Stimulated activated CD8-positive, alpha-beta memory T cell treated with anti-CD3 and anti-CD28 coated beads, Interleukin-15, amount 100 ng/mL, for 24 hours (primary cell): ENCODE measurements at places on chromosomes 3 and 15.

DNA sequence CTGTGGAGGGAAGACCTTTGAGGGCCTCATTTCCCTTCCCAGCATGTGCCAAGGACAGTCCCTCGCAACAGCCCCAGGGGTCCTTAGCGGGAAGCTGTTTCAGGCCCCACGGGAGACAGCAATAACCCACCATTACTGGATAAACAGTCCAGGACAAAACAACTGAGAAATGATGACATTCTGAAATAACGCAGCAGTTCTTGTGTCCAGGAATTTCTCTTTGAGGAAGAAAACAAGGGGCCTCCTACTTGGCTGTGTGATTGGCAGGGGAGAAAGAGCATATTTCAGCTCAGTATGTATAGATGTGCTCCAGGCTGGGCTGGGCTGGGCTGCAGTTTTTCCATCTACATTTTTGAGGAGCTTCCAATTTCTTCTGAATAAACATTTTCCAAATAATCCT lies 82.2 kb upstream of the THBS1 start:
- no peak for DNase-seq

GRCh38 chr3:149479621-149480325 lies 5.3 kb downstream of the TM4SF4 start:
- DNase-seq, result no peak

DNA sequence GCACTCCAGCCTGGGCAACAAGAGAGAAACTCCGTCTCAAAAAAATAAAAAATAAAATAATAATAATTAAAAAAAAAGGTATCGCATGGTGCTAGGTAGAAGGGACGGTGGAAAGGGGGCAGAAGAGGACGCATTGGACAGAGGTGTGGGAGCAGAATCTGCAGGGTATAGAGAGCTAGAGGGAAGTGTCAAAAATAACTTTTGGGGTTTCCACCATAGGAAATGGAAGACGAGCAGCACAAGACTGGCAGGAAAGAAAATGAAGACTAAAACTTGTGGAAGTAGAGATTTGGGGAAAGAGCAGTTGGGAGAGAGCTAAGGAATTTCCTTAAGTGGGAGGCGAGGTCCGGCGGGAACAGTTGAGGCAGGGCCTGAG lies 585 bp upstream of the MKRN2 start:
- DNase-seq, result no peak

- no peak for DNase-seq
Measured at GRCh38 chr3:123018683-123019082, 8.9 kb downstream of the SEMA5B start.

DNA sequence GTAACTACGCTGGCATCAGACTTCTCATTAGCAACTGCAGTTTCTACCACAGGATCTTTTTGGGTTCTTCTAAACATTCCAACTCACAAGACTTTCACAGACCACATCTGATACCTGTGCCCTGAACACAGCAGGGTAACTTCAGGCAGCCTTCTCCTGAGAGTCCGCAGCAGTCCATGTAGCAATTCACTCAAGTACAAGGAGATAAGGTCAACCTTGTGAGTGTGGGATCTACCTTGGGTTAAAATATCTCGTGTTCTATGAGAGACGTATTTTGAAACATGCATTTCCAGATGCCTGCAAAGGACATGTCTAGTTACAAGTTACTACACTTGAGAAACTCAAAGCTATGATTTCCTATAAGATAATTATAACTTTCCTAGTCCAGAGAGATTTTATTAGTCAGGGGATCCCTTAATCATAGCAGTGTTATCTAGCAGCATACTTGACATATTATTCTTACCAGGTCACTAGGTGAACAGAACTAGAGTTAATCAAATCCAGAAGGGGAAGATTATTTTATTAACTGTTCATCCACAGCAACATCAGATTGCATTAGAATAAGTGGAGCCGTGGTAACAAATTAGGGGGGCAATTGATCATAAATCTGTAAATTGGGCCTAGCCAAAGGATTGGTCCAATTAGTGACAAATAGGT lies 66.4 kb downstream of the ASTE1 start:
- DNase-seq, result no peak

- DNase-seq, result no peak
Measured at GRCh38 chr15:40877694-40878093, 3.7 kb upstream of the RHOV start.

- DNase-seq, result no peak
Measured at GRCh38 chr3:126356373-126357264, 589 bp downstream of the KLF15 start.

- no peak for DNase-seq
Measured at GRCh38 chr3:178059836-178060235, 476.4 kb upstream of the KCNMB2 start.

- DNase-seq, result no peak
Measured at GRCh38 chr3:170320461-170321121, 36.9 kb upstream of the SKIL start.

- no peak for DNase-seq
Measured at GRCh38 chr15:69156736-69157381, 3.6 kb upstream of the GLCE start.

DNA sequence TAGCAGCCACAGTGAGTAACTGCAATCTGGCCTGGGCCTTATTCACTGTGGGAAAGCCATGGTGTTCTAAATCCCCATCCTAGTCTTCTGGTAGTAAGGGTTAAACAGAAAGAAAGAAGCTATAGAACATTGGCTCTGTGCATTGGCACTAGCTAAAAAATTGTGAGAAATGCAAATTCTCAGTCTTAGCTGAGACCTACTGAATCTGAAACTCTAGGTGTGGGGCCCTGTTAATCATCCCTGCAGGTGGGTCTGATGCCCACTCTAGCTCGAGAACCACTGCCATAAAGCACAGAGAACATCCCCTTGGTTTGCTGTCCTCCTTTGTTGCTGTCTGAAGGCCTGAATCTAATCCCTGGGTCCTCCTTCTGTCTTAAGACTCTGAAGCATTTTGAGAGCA lies 59.3 kb downstream of the MEIS2 start:
- no peak for DNase-seq

DNA sequence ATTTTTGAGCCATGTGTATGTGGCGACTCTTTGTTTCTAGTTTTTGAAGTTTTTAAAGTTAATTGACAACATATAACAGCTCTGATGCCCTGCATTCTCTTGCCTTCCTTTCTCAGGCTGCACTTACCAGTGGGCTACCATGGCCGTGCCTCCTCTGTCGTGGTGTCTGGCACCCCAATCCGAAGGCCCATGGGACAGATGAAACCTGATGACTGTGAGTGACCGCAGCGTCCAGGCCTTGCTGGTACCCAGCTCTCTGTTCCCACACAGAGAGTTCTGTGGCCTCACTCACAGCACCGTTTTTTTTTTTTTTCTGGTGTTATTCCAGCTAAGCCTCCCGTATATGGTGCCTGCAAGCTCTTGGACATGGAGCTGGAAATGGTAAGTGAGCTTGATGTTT lies 15.1 kb downstream of the FAH start:
- no peak for DNase-seq

DNA sequence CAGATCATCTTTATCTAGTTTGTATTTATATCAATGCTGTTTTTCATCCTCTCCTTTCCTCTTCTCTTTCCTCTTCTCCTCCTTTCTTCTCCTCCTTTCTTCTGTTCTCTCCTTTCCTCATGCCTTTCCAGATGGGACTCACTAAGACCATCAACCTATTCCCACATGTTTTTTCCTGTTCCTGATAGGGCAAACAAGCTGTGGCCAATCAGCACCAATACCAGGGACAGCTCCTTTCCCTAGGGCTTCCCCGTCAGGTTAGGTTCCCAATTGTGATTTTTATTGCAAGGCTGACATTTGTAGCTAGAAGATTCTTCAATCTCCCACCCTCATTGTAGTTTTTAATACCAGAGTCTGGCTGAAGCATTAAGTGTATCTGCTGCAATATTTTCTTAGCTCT lies 76.3 kb upstream of the COL8A1 start:
- DNase-seq, result no peak

DNA sequence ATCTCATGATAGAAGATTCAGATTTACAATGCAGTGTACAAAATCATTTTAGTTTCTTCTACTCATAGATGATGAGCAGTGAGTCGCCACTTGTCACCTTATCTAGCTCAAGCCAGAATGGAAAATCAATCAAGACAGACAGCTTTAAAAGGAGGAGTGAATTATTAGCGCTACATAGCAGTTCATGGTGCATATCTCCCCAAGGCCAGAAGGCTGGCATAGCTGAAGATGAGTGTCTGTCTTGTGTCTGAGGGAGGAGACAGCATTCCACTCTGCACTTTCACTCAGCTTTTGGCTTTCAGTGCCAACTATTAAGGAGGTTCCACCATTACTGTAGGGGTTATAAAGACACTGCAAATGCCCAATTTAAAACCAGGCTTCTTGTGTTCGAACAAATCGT lies 804.1 kb upstream of the LMCD1 start:
- no peak for DNase-seq

DNA sequence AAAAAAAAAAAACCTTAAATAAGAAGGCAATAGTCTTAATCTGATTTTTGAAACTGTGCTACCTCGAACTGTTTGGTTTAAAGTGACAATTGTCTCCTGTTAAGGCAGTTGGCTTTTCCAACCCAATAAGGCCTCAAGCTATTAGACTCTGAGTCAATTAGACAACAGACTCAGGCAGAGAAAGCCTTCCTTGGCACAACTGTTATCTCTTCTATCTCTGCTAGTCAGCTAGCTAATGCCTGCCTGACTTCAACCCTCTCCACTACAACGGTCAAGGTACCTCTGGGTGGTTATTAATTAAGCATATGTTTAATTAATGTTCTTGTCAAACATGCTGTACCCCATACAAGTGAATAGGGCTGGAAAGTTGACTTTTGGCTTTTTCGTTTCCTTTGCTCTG lies 110.2 kb upstream of the NLGN1 start:
- DNase-seq, result no peak

DNA sequence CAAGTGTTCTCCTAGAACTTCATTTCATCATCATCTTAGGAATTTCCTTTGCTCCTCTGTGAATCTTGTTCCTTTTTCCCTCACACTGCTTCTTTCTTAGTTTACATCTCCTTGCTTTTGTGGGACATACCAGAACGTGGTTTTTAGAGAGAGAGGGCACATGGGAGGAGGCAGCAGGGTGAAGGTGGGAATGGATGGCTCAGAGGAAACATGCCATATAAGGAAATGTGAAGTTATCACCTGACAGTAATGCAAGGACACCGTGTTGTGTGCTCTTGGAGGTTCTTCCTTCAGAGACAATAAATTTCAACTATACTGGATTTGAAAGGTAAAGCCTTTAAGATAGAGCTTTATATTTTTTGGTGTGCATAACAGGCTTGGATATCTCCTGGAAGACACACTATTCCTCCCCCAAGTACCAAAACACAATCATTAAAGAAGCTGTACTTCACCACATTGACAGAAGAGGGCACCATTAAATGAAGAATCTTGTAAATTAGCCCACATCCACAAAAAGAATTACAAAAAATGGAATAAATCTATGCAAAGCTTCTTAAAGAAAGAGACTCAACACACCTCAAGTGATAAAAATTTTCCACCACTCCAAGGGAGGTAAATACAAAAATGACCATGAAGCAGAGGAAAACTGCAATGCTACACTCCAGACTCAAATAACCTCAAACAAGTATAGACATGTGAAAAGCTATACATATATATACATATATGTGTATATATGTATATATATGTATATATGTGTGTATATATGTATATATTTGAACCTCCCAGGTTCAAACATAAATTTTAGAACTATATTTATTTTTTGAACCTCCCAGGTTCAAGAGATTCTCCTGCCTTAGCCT lies 26.1 kb downstream of the RPL39L start:
- no peak for DNase-seq

DNA sequence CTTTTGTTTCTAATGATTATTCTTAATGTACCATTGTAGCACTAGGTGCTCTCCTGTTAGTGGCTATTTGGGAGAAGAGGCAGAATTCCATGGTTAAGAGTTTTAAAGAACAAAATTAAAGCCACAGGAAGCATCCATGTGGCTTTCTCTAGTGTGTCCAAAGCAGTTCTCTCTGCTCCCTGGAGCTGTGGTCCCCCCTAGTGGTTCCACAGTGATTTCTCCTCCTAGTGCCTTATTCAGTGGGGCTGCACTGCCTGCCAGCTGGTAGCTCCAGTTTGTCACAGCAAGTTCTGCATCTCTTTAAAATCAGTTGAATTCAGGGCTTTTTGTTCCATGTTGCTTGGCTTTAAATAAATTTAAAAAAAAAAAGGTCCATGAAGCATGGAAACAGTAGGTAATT lies 39.6 kb upstream of the FAM98B start:
- DNase-seq, result no peak

- no peak for DNase-seq
Measured at GRCh38 chr3:183064475-183064874, 34.8 kb downstream of the MCCC1 start.

GRCh38 chr3:110393941-110394340 lies 677.7 kb upstream of the NECTIN3 start:
- no peak for DNase-seq

GRCh38 chr15:48962662-48963523 lies 826 bp downstream of the SHC4 start:
- no peak for DNase-seq

- DNase-seq, result no peak
Measured at GRCh38 chr3:183824761-183825455, 469 bp downstream of the MAP6D1 start.

- DNase-seq, result no peak
Measured at GRCh38 chr15:57263520-57263919, 112.8 kb upstream of the CGNL1 start.

DNA sequence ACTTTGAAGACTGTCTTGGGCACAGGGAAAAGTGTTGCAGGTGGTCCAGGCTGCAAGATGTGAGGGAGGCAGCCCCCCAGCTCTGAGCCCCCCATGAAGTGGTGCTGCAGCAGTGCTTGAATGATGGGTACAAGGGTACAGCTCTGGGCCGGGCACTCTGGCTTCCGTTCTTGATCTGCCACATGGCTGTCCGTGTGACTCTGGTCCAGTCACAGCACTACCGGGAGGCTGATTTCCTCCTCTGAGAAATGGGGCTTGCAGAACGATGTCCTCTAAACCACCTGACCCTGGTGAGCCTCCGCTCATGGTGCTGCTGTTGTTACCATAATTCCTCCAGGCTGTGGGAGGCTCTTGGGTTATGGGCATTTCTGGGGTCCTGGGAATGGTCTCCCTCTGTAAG lies 75.1 kb downstream of the FBLN2 start:
- no peak for DNase-seq

- DNase-seq, result no peak
Measured at GRCh38 chr3:31262201-31262600, 270.5 kb upstream of the STT3B start.

DNA sequence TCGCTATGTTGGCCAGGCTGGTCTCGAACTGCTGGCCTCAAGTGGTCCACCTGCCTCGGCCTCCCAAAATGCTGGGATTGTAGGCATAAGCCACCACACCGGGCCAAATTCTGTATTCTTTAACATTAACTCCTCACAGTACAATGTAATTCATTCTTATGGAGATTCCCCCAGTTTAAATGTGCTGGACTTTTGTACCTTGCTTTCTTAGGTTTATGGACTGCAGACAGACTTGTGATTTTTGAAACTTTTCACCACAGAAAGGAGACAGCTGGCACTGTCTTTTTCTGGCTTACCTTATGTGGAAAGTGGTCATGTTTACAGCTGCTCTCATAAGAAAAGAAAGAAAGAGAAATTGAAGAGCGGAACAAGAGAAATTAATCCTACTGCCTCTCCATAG lies 103.8 kb downstream of the IQCH start:
- DNase-seq, result no peak

- DNase-seq, result no peak
Measured at GRCh38 chr15:76151599-76151974, 91.8 kb downstream of the TMEM266 start.

GRCh38 chr3:188583341-188584161 lies 429.6 kb downstream of the LPP start:
- DNase-seq, result no peak
